Suppressor macrophage (primary cell): ENCODE measurements at places on chromosomes 6 and 20.
A peak's percentile ranks its signal among the peaks of the same experiment; 100 is the strongest.

- no peak for DNase-seq
These were observed 26.7 kb upstream of the YWHAB start for GRCh38 chr20:44858606-44859360.

GRCh38 chr6:108777536-108777935 is 70.7 kb upstream of the ARMC2 start:
- no peak for DNase-seq

GRCh38 chr6:33865478-33866077 is 61.8 kb upstream of the MLN start:
- DNase-seq, result no peak

GRCh38 chr6:5979650-5980420 is 26.9 kb downstream of the NRN1 start:
- DNase-seq, result peak; percentile 84

- no peak for DNase-seq
These were observed 9.2 kb downstream of the CRYBG1 start for GRCh38 chr6:106369739-106370138.
